MM.1S (cell line): ENCODE measurements at places on chromosomes 3 and 15.

DNA sequence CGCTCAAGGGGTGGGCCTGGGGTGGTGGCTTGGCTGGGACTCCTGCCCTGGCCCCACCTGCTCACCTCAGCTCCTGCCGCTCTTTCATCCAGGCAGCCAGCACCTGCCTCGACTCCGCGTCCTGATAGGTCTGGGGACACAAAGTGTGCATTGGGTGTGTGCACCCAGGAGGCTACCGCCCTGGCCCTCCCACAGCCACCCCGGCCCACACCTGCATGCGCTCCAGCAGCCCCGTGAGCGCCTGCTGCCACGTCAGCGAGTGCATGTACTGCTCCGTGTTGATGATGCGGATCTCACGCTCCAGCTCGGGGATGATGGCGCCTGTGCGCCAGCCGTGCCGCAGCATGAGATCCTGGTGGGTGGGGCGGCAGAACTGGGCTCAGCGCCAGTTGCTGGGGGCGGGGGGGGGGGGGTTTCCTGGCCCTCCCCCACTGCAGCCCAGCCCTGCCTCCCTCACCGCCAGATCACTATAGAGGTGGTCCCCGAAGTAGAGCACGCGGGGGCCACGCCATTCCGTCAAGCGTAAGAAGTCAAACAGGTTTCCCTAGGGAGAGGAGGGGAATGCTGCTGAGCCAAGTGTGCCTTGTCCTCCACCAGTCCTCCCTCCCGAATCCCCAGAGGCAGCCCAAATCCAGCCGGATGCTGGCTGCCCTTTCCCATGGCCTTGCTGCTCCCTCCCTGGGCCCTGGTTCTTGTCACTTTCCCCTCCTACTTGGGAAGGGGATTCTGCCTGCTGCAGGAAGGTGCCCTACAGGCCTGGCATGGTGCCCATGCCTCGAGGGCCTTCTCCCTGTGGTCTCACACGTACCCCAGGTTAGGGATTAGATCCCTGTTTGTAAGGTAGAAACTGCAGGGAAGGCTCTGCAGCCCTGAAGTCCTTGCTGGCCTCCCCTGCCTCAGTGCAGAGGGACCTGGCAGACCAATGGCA lies 8.6 kb downstream of the NT5DC2 start:
- H3K36me3 ChIP-seq: no peaks in the 10 kb centered on the region
- no peaks in the 10 kb centered on the region for H3K27me3 ChIP-seq
- H3K4me3 ChIP-seq: no peak overlapping the region
- H3K4me1 ChIP-seq: no peaks in the 10 kb centered on the region

- no peak for DNase-seq
- no peaks in the 10 kb centered on the region for H3K27me3 ChIP-seq
- no peak overlapping the region for H3K27ac ChIP-seq
- H3K36me3 ChIP-seq: peaks cover 8% of the 10 kb centered on the region; the same call in 1 of the 2 replicates
- H3K4me3 ChIP-seq: no peak overlapping the region
These were observed 3.5 kb downstream of the PDE12 start for GRCh38 chr3:57559526-57559925.

- H3K4me1 ChIP-seq: no peaks in the 10 kb centered on the region
- H3K4me3 ChIP-seq: no peak overlapping the region
- no peaks in the 10 kb centered on the region for H3K27me3 ChIP-seq
- H3K27ac ChIP-seq: no peak overlapping the region
- no peaks in the 10 kb centered on the region for H3K36me3 ChIP-seq
These were observed 291.4 kb upstream of the ATP11B start for GRCh38 chr3:182501856-182502255.

DNA sequence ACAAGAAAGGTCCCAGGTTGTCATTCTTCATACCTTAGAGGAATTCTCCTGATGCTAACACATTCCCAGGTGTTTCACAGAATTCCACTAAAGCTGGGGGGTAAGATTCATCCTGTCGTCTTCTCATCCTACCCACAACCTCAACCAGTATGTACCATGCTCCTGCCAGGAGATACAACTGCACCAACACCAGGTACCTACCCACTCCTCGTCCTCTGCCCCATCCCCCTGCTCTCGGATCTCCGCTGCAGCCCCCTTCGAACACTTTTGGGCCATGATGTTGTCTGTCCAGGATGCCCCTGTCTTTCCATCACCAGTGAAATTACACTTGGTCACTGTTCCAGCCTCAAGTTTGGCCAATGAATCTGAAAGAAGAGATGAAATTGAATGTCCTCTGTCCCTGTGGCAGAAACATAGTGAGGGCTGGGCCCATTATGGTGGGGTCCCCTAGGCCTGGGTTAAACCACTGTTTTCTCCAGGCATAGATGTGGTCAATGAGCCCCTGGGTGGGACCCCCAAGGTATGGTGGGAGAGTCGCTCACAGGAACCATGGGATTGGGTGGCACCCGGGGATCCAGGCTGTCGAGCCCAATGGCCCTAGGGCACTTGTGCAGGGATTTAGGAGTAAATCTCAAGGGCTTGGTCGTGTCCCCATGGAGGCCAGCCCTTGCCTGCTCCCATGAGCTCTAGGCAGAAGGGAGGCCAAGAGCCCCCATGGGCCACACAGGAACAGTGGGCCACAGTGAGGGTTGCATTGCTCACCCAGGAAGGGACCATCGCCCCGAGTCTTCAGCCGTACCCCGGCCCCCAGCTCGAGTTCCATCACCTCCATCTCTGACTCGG lies 9.4 kb upstream of the AP3S2 start:
- no peak overlapping the region for H3K4me3 ChIP-seq
- H3K27me3 ChIP-seq: no peaks in the 10 kb centered on the region
- no peak overlapping the region for H3K27ac ChIP-seq

GRCh38 chr3:32453346-32453745 lies 49.3 kb downstream of the CMTM6 start:
- no peaks in the 10 kb centered on the region for H3K36me3 ChIP-seq
- no peaks in the 10 kb centered on the region for H3K27me3 ChIP-seq
- no peak overlapping the region for H3K27ac ChIP-seq
- DNase-seq: no peak
- H3K4me1 ChIP-seq: no peaks in the 10 kb centered on the region

GRCh38 chr3:9430733-9431132 lies 33.3 kb downstream of the SETD5 start:
- no peak overlapping the region for H3K27ac ChIP-seq
- peaks cover 13% of the 10 kb centered on the region; the same call in 1 of the 2 replicates for H3K4me1 ChIP-seq
- H3K36me3 ChIP-seq: peaks cover 6% of the 10 kb centered on the region; the same call in 1 of the 2 replicates
- no peaks in the 10 kb centered on the region for H3K27me3 ChIP-seq
- no peak overlapping the region for H3K4me3 ChIP-seq

DNA sequence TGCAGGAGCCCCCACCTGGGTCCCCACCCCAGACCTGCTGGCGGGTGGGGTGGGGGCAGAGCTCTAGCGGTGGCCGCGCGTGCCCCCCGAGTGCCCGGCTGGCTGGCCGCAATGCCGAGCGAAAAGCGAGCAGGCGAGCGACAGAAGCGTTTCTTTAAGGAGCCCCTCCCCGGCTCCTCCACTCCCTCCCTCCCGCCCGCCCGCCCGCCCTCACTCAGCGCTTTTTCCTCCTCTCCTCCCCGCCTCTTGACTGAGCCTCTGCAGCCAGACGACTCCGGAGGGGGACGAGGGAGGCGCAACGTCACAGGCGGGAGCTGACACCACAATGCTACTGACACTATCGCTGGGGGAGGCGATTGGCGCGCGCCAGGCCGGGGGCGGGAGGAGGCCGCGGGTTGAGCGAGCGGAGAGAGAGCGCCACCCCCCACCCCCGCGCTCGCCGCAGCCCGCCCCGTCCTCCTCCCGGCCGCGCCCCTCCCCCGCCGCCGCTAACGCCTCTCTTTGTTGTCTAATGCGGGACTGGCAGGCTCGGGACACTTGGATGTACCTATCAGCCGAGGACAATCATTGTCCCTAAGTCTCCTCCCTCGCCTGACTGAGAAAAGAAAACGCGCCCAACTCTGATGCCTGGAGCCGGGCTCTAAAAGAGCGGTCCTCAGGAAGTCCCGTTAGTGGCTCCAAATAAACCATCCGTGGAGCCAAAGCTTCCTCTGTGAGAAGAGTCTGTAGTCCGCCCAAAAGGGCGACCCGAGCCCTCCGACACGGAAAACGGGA lies at the start of gene MEX3B:
TSS of gene MEX3B (minus strand) at position 127 of the 774 bp plus-strand sequence. CDS start 313 bp downstream, outside the sequence.
- peaks cover 9% of the 10 kb centered on the region; the same call in 1 of the 2 replicates for H3K4me1 ChIP-seq
- H3K4me3 ChIP-seq: peak within 1 kb of the TSS; percentile 94
- H3K36me3 ChIP-seq: no peaks in the 10 kb centered on the region; the same call in 1 of the 2 replicates

DNA sequence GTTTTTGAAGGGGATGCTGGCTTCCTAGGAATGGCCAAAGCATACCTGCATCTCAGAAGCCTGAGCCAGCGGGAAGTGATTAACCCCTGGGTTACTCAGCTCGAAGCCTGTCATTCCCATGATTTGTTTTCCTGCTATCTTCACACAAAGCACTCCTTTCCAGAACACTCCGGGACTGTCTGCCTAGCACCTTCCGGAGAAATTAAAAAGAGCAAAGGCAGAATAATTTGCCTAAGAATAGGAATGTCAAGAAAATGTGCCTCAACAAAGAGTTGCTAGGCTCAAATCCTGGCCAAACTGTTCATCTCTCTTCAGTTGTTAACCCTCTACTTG lies 34.1 kb downstream of the TPM1 start:
- no peaks in the 10 kb centered on the region for H3K27me3 ChIP-seq
- no peak overlapping the region for H3K27ac ChIP-seq
- no peak overlapping the region for H3K4me3 ChIP-seq
- no peaks in the 10 kb centered on the region for H3K4me1 ChIP-seq
- H3K36me3 ChIP-seq: no peaks in the 10 kb centered on the region

- DNase-seq: no peak
- no peaks in the 10 kb centered on the region for H3K27me3 ChIP-seq
- no peak overlapping the region for H3K4me3 ChIP-seq
These were observed 454 bp downstream of the C15orf62 start for GRCh38 chr15:40770147-40770721.

- H3K36me3 ChIP-seq: no peaks in the 10 kb centered on the region
- H3K4me3 ChIP-seq: no peak overlapping the region
- no peaks in the 10 kb centered on the region for H3K4me1 ChIP-seq
- H3K27me3 ChIP-seq: no peaks in the 10 kb centered on the region
- DNase-seq: no peak
- H3K27ac ChIP-seq: no peak overlapping the region
These were observed 16.6 kb downstream of the MASP1 start for GRCh38 chr3:187274977-187275338.

DNA sequence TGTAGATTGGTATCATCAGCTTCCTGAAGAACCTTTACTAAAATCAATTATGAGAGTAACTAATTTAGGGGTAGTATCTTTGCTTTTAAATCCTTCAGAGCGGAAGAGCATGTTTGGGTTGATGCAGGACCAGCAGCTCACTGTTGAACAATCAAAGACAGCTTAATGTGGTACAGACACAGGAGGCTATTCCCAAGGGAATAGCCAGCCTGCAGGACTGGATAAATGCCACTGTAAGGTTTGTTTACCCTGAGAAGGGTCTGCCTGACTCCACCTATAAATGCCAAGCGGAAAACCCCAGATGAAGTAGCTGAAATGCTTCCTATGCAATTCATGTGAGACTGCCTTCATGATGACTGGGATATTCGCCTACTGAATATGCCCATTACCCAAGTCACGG lies 16.0 kb upstream of the STAC start:
- H3K27me3 ChIP-seq: no peaks in the 10 kb centered on the region
- H3K36me3 ChIP-seq: no peaks in the 10 kb centered on the region
- H3K4me1 ChIP-seq: no peaks in the 10 kb centered on the region; the same call in 1 of the 2 replicates
- DNase-seq: no peak
- no peak overlapping the region for H3K4me3 ChIP-seq

DNA sequence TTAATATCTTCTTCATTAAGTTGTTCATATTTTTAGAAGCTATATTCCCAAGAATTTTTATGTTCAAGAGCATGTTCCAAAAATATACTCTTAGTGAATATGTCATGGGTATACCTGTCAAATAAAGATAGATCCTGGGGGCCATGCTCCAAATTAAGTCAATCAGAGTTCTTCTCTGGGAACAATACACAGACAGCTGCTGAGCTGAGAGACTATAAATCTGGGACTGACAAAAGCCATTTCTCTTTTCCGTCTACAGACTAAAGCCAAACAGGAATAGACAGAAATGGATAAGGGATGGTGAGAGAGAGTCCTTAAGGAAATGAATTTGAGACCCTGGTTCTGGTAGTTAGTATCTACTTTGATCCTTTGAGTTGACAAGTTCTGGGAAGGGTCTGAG lies 465.1 kb upstream of the RASGRP1 start:
- H3K36me3 ChIP-seq: no peaks in the 10 kb centered on the region
- no peak overlapping the region for H3K4me3 ChIP-seq
- DNase-seq: no peak
- no peak overlapping the region for H3K27ac ChIP-seq
- no peaks in the 10 kb centered on the region for H3K27me3 ChIP-seq
- H3K4me1 ChIP-seq: no peaks in the 10 kb centered on the region

- no peak overlapping the region for H3K27ac ChIP-seq
- H3K27me3 ChIP-seq: no peaks in the 10 kb centered on the region; the same call in 1 of the 2 replicates
- no peak for DNase-seq
- no peaks in the 10 kb centered on the region for H3K4me1 ChIP-seq
- no peaks in the 10 kb centered on the region for H3K36me3 ChIP-seq
These were observed 25.4 kb upstream of the CHMP2B start for GRCh38 chr3:87201727-87202126.

GRCh38 chr3:149992416-149993058 lies 21.8 kb upstream of the PFN2 start:
- H3K27me3 ChIP-seq: no peaks in the 10 kb centered on the region
- H3K4me1 ChIP-seq: no peaks in the 10 kb centered on the region
- H3K36me3 ChIP-seq: no peaks in the 10 kb centered on the region
- no peak for DNase-seq
- no peak overlapping the region for H3K27ac ChIP-seq
- no peak overlapping the region for H3K4me3 ChIP-seq

GRCh38 chr3:20136231-20136630 lies 49.8 kb downstream of the SGO1 start:
- no peaks in the 10 kb centered on the region for H3K27me3 ChIP-seq
- no peaks in the 10 kb centered on the region for H3K4me1 ChIP-seq
- H3K4me3 ChIP-seq: no peak overlapping the region
- no peak for DNase-seq

DNA sequence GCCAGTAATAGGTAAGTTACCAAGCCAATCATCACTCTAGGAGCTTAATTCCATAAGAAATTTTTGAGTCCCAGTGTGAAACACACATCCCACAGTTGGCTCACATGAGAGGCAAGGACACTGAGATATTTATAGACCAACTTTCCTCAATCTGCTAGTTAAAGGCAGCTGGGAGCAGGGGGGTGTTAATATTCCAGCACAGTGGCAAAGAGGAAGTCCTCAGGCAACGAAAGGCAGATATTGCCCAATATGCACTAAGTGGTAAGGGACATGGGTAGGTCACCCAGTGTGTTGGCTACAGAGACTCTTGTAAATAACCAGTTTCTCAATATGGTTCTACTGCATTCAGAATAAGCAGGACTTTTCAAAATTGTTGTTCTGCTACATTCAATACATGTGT lies 61.0 kb downstream of the TOP2B start:
- H3K27me3 ChIP-seq: no peaks in the 10 kb centered on the region
- peaks cover 5% of the 10 kb centered on the region; the same call in 1 of the 2 replicates for H3K36me3 ChIP-seq

DNA sequence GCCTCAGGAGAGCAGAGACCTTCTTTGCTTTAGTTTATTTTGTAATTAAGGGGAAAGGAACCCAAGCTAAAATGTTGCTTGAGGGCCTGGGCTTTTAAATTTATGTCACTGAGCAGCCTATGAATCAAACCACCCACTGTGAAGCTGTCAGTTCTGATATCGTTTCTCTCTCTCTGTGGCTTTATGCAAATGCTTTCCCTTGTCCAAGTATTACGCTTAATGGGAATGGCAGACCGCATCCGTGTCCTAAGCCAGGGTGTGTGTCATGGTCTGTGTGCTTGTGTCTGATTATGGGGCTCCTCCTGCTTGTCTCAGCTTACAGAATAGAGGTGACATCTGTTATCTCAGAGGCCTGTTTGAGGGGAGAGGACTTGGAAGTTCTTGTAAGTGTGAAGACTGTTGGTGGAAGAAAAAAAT lies 82.4 kb downstream of the EBLN2 start:
- no peaks in the 10 kb centered on the region for H3K4me1 ChIP-seq
- no peak for DNase-seq
- no peak overlapping the region for H3K27ac ChIP-seq
- H3K4me3 ChIP-seq: no peak overlapping the region
- no peaks in the 10 kb centered on the region for H3K36me3 ChIP-seq
- no peaks in the 10 kb centered on the region for H3K27me3 ChIP-seq
